ENCODE measurements at places on chromosomes 1 and 21. TPM values are rescaled to one million over a fixed set of nuclear protein-coding genes. Genes with fewer than 3 reads are reported as not detected.

DNA sequence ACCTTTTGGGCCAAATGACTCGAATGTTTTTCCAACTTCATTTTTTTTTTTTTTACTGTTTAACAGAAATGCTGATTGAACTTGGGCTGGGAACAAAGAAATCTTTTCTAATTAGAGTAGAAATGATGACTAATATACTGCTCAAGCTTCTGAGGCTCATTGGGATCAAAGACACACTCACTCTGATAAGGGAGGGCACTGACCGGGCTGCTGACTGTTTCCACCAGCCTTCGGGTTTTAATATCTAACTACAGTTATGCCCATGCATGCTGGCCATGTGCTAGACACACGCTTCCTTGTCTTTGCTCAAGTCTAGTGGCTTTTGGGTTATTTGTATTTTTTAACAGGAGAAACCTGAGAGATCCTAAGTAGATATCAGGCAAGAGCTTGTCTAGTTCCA is 16.8 kb downstream of the ZBTB18 start:
- DNase-seq, result no peak

GRCh38 chr1:109517337-109517736 is 7.8 kb upstream of the AMIGO1 start:
- DNase-seq, result no peak

DNA sequence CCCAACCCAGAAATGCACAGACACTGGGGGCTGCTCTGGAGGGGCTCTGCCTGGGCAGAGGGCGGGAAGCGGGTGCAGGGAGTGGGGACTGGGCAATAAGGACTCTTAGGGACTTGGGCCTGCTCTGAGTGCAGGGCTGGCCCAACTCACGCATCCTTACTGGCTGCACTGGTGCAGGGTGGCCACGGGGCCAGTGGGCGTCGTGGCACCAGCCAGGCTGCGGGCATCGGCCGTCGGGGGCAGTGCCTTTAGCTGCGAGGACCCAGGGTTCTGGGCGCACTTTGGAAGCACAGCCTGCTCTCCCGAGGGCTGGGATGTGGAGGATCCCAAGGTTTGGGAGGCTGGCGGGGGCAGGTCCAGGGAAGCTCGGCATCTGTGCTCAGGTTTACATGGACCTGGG is 27.1 kb upstream of the TTLL10 start:
- no peak for DNase-seq

DNA sequence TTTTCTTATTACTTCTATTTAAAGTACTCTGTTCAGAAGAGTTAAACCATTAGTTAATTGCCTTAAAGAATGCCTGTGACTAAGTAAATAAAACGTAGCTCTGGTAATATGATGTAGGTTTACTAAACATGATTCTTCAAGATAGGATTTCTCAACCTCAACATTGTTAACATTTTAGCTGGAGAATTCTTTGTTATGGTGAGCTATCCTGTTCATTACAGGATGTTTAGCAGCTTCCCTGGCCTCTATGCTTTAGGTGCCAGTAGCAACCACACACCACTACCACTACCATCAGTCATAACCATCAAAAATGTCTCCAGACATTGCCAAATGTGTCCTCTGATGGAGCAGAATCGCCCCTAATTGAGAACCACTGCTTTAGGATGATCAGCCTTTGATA is 10.7 kb downstream of the RPF1 start:
- DNase-seq, result no peak

The S100A5 gene
- not detected for total RNA-seq

The RGS5 gene
- total RNA-seq, result 59.4 TPM

The ZC3H12A gene
- total RNA-seq, result 11.7 TPM

GRCh38 chr1:15410884-15411245 is 1.2 kb downstream of the EFHD2 start:
- no peak for DNase-seq

DNA sequence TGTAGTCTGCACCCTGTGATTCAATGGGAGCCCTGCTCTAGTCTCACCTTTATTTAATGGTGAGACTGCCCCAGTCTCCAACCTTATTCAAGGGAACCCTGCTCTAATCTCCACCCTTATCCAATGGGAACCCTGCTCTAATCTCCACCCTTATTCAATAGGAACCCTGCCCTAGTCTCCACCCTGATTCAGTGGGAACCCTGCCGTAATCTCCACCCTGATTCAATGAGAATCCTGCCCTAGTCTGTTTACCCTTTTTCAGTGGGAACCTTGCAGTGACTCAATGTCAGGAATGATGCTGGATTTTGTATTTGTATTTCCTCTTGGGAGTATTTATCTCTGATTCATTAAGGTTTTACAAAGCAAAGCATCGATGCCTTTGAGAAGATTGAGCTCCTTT is 39.5 kb downstream of the TRPM2 start:
- no peak for DNase-seq

All from tibial nerve (tissue), 4 donors.